Stimulated activated CD8-positive, alpha-beta memory T cell treated with anti-CD3 and anti-CD28 coated beads, Interleukin-15, amount 100 ng/mL, for 48 hours (primary cell): ENCODE measurements at places on chromosomes 5 and 9.

- no peak for DNase-seq
These were observed 3.4 kb upstream of the NSMF start for GRCh38 chr9:137462396-137462985.

- no peak for DNase-seq
These were observed 167.7 kb downstream of the CCDC192 start for GRCh38 chr5:127870914-127871313.

DNA sequence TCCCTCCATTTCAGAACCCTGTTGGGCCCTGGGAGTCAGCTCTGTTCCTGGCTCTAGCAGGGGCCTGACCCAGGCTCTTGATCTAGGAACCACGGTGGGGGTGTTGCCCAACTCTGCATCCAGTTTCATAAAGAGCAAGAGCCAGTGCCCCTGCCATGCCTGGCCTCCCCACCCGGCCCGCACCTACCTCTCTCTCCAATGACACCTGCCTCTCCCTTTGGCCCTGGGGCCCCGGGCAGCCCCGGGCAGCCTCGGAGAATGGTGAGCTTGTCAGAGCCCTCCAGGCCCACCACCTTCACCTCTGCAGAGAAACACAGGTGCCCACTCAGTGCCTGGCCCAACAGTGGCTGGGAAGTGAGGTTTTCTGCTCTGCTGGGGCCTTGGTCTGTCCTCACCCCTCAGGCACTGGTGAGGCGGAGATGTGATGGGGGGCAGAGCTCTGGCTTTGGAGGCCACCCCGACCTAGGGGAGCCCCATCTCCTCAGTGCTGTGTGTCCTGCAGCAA is 1.5 kb downstream of the FCN1 start:
- no peak for DNase-seq

DNA sequence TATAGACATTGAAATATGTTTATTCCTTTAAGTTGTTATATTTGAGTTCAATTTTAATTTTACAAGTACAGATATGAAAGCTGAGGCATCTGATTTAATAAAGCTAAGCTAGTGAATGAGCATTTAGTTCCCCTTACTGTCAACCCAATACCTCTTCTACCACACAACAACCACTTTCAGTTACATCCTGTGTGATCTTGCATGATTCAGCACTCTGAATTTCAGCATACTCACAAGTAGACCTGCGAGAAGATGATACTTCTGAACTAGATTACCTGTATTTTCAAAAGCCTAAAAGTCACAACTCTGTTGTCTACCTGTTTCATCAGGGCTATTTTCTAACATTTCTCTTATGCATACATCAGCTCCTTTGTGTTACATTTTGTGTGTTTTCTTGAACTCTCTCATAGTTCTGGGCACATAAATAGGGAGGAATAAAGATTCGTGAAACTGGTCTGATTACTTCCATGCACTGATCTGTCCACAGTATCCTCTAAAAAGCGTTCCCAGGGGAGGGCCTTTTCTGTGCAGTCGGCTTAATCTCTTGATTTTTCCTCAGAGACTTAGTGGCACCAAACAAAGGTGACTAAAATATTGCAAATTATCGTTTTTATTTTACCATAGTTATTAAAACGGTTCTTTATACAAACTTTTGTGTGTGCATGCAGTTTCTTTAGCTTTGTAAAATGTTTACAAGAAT is 2025.5 kb upstream of the NUDT12 start:
- DNase-seq: no peak

DNA sequence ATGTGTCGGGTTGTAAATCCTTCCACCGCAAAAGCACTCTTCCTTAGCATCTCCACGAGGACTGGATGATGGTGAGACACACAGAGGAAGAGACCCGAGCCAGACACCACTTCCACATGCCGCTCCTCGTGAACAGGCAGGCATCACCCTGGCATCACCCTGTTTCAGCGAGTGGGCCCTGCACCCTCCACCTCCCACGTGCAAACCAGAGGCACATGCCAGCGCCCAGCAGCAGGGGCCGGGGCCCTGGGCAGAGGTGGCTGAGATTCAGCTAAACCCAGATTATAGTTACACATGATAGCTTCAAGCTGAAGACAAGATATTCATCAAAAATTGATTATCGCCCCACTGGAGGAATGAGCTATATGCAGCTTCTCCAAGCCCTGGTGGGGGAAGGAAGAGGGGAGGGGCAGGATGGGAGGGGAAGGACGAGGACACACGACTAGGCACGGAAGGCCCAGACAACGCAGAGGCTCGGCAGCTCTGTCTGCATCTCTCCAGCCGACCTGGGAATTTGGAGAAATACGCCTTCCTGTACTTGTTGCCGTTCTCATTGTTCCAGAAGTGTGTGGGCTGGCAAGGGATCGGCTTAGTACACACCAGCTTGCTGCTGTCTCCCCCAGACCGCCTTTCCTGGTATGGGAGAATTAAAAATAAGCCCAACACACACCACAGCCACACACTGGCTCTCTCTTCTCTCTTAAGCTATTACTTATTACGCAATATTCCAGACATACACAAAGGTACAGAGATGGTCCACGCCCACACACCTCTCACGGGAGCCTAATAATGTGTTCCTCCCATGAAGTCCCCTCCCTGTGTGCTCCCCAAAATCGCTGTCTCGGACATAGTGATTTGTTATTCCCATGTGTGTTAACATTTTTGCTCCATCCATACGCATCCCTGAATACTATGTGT is 50.4 kb upstream of the ZNF354A start:
- DNase-seq: no peak
